Kasumi-1 (cell line): ENCODE measurements at places on chromosomes 5 and 9.

- no peak for DNase-seq
Measured at GRCh38 chr9:127196826-127197145, 67.8 kb upstream of the GARNL3 start.

DNA sequence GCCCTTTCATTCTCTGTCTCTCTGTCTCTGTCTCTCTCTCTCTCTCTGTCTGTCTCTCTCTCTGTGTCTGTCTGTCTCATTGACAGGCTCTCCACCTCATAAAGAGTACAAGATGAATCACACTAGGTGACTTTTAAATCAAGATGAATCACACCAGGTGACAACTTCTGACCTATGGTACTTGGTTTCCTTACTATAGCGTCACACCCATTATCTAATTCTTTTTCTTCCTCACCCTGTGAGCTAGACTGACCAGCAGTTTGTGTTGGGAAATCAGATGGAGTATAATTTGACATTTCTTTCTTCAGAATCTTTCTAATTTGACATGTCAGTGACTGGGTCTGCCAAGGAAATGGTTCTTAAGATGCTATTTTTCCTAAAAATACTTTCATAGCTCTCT, 232.9 kb downstream of the ARRDC3 start:
- no peak for DNase-seq

DNA sequence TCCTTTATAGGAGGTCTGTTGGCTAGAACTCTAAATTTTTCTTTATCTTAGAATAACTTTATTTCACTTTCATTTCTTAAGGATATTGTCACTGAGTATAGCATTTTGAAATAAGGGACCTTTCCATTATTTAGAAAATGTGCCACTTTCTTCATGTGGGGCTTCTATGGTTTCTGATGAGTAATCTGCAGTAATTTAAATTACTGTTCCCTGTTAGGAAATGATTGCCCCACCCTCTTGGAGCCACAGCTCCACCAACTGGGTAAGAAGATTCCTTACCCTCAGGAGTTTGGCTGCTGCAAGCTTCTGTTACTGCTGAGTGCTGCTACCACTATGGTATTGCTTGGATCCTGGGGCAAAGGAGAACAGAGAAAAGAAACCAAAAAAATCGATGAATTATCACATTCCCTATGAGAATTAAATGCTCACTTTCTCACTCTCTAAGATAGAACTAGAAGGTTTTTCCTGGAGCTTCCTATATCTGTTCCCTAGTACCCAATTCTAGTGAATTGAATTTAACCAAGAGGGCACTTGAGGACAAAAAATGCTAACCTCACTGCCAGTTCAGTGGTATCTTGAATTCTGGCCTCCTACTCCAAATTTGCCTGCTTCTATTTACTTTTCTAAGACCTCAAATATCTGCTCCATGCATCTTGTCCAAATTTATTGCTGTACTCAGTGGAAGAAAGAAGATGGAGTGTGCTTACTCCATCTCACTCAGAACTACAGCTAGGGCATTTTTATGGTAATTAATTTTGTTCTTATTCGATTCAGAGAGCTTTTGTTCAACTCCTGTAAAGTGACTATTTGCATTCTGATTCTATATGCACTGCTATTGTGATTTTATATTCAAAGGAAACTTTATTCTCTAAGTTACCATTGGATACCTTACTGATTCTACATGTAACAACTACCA, 2111.3 kb downstream of the MAT2B start:
- peak; percentile 61 for DNase-seq

GRCh38 chr5:156498226-156498980, 171.4 kb downstream of the SGCD start:
- no peak for DNase-seq

DNA sequence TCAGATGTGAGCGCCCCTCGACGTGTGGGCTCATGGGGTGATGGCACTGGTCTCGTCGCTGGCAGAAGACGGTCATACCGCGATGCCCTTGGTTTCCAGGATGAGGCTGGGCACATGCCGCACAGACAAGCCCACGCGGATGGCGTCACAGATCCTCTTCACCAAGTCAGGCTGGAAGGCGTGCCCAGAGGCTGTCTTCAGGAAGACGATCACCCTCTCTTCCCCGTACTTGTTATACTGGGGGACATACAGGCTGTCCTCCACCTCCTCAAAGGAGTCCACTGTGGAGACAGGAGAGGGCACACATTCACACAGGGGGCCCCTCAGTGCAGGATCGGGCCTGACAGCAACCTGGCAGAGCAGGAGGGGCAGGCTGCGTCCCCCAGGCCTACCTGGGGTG, 41.9 kb upstream of the ZNF354A start:
- DNase-seq = no peak

- DNase-seq = no peak
Measured at GRCh38 chr9:7739595-7739994, 60.0 kb downstream of the DMAC1 start.

DNA sequence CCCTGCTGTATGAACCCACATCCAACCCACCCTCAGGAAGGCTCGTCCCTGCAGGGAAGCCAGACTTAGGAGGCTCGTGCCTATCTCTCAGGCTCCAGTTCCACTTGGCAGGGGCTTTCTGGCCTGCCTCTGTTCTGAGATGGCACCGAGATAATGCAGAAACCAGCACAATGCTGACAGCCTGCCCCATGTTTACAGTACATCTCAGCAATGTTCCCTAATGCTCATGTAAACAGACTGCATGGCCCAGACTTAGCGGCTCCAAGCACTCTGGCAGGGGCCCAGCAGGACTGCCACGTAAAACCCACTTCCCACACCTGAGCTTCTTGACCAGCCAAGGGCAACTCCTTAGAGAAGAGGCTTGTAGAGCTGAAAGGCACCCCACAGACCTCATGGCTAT, 499.5 kb upstream of the BRINP1 start:
- no peak for DNase-seq

- DNase-seq = peak; percentile 90
Measured at GRCh38 chr5:150058480-150059126, 27.8 kb downstream of the CSF1R start.

DNA sequence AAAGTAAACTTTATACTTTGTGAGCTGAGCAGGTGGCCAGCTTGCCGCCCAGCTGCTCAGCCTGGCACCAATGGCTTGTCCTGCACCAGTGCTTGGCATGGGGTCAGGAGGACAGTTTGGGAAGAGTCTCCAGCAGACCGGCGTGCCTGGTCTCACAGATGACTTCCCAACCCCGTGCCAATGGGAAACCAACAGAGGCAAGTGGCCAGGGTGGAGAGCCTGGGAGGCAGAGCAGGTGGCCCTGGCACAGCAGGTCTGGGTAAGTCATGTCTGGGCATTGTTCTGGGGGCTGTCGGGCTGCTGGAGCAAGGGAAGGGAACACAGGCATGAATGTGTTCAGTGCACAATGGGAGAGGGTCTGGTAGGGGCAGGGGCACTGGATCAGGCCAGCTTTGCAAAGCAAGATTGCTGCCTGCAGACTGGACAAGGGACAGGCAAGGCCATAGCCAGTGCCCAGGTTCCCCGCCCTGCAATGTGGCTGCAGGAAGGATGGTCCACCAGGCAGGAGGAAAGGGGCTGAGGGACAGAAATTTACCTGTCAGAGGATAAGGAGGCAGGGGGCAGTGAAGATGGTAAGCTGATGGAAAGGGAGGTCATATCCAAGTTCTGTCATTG, 76.2 kb upstream of the ALDH1B1 start:
- DNase-seq = no peak

DNA sequence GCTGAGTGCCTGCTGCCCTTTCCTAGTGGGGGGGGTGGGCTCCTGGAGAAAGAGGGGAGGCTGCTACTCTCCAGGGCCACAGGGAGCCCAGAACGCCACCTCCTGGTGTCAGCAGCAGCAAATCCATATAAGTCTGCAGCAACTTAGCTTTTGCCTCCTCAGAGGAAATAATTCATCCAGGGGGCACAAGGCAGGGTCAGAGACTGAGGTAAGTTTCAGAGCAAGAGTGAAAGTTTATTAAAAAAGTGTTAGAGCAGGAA, 4.0 kb upstream of the CLPTM1L start:
- no peak for DNase-seq

- DNase-seq = no peak
Measured at GRCh38 chr5:74482990-74483389, 157.5 kb downstream of the ENC1 start.

- DNase-seq = no peak
Measured at GRCh38 chr5:346229-346935, 24.9 kb downstream of the AHRR start.

DNA sequence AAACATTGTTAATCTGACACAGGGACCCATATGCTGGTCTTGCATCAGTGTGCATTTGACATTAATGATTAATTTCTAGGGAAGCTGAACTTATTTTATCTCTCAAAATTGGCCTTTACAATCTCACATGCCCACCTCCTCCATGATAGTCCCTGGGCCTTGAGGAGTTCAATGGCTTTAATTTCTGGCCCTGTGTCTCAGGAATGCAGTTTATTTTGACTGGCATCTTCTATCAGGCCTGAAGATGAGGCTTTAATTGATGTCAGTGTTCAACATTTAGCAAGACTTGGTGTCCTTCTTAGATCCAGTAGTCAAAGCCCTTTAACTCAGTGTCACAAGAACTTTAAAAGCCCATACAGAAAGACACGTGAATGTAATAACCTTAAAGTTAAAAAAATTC, 10.5 kb upstream of the CLTB start:
- DNase-seq = no peak

GRCh38 chr5:91343916-91344315, 39.2 kb downstream of the ARRDC3 start:
- DNase-seq = no peak

DNA sequence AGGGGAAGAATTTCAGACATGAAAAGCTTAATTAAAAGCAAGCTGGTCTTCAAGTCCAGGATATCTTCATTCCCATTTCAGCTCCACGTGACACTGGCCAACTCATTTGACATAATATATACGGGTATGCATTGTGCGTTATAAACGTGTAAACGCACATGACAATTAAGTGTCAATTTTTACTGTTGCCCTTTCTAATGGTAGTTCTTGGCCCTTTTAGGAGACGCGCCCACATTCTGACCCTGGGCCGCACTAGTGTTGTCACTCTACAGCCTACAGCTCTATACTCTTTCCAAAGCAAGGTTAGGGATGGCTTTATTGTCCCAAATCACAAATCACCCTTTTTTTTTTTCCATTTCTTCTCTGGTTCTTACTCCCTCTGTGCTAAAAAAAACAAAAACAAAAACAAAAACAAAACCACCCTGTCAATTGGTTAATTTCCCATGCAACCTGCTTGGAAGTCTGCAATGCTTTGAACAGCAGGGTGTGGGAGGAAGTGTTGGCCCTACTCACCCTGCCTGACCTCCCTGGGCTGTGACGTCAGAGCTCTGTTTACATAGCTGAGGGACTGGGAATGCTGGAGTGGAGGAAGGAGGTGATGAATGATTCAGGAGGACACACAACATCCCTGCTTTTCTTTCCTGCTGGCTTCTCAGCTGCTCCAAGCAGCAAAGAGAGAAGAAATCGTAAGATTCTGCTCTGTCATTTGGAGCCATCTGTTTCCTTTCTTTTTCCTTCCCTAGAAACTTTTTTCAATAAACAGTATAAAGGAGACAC, 19.3 kb downstream of the RFK start:
- no peak for DNase-seq

DNA sequence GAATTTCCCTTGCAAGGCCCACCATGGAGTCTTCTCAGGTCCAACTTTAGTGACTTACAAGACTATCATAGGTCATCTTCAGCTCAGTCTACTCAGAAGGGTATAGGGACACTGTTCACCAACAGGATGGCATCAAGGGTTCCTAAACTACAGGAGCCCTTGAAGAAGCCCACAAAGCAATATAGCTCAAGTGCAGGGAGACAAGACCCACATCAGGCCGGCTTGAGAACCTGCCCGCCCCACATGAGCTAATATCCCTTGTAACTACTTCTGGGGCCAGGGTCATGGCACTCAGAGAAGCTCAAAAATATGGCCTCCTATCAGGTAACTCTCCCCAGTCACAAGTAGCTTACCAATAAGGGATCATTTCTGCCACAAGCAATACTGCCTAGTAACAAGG, 249.9 kb downstream of the CDK5RAP2 start:
- DNase-seq = no peak

- peak; percentile 81 for DNase-seq
Measured at GRCh38 chr5:71757590-71758543, 38.8 kb downstream of the CARTPT start.

DNA sequence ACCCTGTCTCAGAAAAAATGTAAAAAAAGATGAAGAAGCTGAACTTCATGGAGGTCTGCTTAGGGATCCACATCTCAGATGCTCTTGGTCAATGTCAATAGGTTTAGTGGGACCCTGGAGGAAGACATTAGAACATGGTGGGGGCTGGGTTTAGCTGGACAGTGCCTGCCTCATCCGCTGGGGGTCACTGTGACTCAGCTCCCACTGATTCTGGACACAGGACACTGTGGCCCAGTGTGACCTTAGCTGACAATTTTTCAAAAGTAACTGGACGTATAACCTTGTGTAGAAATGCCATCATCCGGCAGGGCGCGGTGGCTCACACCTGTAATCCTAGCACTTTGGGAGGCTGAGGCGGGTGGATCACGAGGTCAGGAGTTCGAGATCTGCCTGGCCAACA, 7.3 kb upstream of the HNRNPAB start:
- DNase-seq = no peak

- no peak for DNase-seq
Measured at GRCh38 chr9:118121361-118121760, 417.2 kb downstream of the TLR4 start.

GRCh38 chr5:173663352-173664153, 47.1 kb upstream of the BOD1 start:
- no peak for DNase-seq

- DNase-seq = no peak
Measured at GRCh38 chr9:124789531-124789930, 12.6 kb downstream of the OLFML2A start.

GRCh38 chr5:154368041-154368800, 77.6 kb upstream of the SAP30L start:
- DNase-seq = no peak

DNA sequence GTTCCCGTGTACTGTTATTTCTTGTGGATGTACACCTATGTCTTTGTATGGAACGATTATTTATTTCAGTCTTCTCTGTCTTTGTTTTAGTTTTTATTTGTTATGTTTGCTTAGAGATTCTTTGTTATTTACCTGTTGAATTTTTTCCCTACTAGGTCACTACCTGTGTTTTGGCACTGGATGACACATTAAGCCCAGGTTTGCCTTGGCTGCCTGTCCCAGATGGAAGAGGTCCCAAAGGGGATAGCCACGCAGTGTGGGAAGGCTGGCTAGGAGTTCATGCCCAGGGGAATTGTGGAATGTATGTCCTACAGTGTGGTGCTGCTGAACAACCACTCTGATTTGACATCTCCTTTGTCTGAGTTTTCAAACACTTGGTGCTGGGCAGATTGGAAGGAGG, 15.6 kb upstream of the SLC36A2 start:
- no peak for DNase-seq

- DNase-seq = no peak
Measured at GRCh38 chr9:125549891-125550885, 156.8 kb downstream of the MAPKAP1 start.

GRCh38 chr9:12774861-12775678, at the start of gene LURAP1L:
LURAP1L (plus strand) TSS chr9:12775020; CDS start chr9:12775716, 696 bp downstream.
- no peak for DNase-seq

GRCh38 chr9:129014608-129015007, 13.5 kb downstream of the SH3GLB2 start:
- peak; percentile 19 for DNase-seq

GRCh38 chr5:146716636-146717035, 161.9 kb downstream of the PPP2R2B start:
- no peak for DNase-seq
